Stimulated activated CD4-positive, alpha-beta T cell treated with anti-CD3 and anti-CD28 coated beads, TNF-alpha, amount 100 ng/mL, for 4 hours (primary cell): ENCODE measurements at places on chromosomes 1 and 21.

- no peak for DNase-seq
Observed at GRCh38 chr1:19670787-19671186, 6.1 kb downstream of the HTR6 start.

DNA sequence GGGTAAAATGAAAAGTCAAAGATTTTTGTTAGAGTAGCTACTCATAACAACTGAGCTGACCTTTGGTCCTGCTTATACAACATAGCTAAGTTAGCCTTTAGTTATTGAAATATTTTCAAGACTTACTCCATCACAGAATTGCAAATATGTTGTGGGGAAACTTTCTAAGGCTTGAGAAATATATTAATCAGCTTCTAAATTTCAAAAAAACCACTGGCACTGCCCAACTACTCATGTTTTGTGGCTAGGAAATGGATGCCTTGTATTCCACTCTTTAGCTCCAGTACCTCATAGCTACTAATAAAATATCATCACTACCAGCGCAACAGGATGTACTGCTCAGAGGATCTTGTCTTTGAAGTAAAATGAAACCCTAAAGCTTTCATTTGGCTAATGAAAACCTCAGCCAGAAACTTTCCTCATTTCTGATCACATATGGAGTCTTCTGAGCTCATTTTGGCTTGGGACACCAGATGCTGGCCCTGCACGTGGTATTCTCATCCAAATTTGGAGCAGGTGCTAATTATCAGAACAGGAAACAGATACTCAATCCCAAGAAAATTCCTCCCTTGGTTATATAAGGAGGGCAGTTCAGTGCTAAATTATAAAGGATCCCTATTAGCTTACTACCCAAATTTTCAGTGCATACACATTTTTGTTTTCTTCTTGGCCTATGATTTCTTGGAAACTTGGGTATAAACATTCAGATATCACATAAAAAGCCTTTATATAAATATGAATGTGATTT lies 690.7 kb downstream of the ADGRL2 start:
- no peak for DNase-seq

DNA sequence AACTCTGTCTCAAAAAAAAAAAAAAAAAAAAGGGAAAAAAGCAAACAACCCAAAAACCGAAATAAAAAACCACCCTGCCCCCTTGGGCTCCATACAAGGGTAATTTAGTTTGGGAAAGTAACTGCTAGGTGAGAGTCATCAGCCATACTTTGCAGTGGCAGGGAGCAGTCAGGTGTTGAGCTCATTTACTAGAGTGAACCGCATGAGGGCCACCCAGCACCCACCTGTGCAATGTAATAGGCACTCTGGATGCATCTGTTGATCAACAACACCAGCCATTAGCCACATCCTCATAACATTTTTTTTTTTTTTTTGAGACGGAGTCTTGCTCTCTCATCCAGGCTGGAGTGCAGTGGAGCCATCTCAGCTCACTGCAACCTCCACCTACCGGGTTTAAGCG lies 9.1 kb downstream of the INAVA start:
- DNase-seq: no peak

DNA sequence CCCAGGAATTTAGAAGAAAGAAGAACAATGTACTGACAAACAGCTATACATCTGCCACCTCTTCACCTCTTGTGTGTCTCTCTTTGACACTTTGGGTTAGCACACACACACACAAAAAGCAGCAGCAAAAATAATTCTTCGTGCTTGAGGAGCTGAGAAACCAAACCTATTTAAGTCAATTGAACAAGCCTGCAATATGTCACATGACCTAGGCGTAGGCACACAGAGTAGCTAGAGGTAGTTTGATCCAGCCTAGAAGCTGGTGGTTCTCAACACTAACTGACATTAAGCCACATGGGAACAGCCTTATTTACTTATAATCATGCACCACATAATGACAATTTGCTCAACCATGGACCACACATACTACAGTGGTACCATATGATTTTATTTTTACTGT lies 32.3 kb downstream of the RRAGC start:
- no peak for DNase-seq

DNA sequence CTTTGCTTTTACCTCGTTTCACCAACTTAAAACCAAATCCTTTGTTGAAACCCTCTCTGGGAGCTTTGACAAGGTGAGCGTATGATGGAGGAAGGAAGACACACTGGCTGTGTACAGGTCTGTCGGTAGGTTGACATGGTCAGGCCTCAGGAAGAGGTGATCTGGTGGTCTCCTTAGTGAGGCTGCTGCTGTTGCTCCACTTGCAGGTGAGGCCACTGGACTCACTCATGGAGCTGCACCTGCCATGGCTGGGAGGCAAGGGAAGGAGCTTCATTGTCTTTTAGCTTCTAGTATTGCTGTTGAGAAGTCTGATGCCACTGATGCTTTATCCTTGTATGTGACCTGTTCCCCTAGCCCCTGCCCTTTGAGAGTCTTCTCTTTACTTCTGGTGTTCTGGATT lies 35.7 kb downstream of the TENT5C start:
- no peak for DNase-seq

DNA sequence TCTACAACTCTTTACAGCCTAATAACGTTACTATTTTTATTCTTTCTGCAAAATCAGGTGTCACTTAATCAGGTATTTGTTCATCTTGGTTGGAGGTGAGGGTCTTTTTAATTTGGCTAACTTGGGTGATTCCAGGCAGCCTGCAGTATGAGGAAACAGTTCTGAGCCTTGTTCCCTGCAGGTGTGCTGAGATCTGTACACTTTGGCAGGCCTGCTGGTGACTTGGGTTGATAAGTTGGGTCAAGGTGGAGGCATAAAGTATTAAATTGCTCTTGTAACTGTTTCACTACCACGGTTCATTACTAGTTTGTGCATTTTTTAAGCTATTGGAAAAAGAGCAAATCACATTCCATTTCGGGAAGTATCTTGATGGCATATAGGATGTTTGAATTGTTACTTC lies 10.0 kb downstream of the MAP3K21 start:
- DNase-seq: no peak
